RWPE2 (cell line): ENCODE measurements at places on chromosomes 12 and 14.

- DNase-seq = no peak
Observed at GRCh38 chr12:41917938-41918341, 226.7 kb downstream of the GXYLT1 start.

DNA sequence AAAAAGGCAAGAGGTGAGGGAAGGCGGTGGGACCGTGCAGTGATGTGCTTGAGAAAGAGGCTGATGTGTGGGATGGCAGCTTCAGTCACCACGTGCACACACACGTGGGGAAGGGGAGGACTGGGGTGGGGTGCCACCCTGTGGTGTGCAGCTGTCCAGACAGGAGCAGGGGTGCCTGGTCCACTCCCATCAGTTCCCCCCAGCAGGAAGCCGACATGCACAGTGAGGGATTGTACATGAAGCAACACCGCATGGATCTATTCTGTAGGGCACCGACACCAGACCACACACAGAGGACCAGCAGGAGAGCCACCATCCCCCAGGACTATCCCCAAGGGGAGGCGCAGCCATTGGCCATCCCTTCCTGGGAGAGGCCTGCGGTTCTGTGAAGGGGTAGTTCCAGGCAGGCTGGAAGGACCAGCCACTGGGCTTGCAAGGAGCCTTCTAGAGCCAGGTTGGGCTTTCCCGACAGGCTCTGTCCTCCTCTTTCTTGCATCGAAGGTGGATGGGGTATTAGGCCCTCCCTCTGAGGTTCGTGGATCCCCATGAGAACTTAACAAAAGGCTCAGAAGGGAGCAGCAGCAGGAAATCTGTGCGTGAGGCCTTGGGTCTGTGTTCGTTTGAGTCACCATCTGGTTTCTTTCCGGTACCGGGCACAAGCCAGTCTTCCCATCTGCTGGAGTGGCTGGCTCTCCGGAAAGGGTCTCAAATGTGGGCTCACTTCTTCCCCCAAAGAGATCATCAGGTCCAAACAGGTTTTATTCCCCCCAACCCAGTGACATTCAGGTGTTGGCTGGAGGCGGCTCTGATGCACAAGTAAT lies 59.8 kb downstream of the PLEKHG3 start:
- peak; percentile 55 for DNase-seq

DNA sequence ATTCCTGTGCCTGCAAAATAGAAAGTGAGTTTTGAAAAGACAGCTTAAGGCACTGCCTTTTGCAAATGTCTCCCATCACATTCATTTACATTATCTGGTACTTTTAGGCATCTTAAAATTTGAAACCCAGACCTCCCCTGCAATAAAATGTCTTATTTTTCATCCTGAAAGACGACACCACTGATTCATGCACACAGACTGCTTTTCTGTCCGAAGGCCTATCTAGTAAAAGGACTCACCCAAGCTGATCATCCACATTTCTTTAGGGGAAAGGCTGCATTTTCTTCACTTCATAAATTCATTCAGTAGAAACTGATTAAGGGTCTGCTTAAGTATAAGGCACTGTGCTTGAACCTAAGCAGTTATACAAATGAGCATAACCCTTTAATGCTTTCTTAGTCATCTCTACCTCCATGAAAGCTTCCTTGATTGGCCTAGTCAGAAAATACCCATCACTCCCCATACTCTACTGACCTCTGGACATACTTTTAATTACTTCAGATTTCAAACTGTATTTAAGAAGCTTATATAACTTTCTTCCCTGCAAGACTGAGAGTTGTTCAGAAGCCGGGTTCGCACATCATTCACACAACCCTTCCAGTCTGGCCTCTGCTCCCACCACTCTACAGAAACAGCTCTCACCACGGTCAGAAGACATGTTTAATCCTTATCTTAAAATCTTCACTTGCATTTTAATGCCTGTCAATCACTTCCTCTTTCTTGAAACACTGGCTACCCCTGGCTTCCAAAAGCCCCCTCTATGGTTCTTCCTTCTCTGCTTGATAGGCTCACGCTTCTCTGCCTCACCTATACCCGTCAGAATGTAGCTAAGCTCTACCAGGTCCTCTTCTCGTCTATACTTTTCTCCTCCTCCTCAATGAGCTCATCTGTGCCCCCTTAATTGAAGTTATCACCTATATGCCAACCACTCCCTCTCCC lies 288.6 kb downstream of the MED13L start:
- no peak for DNase-seq

DNA sequence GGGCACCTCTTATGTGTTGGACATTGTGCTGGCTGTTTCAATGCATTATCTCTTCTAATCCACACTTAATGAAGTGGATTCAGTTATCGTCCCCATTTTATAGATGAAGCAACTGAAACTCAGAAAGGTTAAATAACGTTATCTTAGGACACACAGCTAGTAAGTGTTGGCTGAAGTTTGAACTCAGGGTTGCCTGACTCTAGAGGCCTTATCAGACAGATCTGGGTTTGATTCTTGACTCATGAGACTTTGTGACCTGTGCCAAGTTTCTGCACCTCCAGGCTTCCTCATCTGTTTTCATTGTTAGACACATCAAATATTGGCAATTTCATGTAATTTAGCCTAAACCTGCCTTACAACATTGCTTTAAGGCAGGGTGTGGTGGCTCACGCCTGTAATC lies 18.2 kb upstream of the IRF2BPL start:
- no peak for DNase-seq

GRCh38 chr14:44778604-44779003 lies 183.1 kb downstream of the KLHL28 start:
- no peak for DNase-seq

- DNase-seq = peak; percentile 60
Observed at GRCh38 chr14:104252256-104253215, 114.1 kb downstream of the KIF26A start.

GRCh38 chr12:126648074-126648473 lies 1582.8 kb downstream of the AACS start:
- DNase-seq = no peak

- no peak for DNase-seq
Observed at GRCh38 chr12:39300799-39301198, 142.1 kb downstream of the KIF21A start.

GRCh38 chr12:58364389-58365086 lies 423.2 kb downstream of the ATP23 start:
- DNase-seq = no peak

DNA sequence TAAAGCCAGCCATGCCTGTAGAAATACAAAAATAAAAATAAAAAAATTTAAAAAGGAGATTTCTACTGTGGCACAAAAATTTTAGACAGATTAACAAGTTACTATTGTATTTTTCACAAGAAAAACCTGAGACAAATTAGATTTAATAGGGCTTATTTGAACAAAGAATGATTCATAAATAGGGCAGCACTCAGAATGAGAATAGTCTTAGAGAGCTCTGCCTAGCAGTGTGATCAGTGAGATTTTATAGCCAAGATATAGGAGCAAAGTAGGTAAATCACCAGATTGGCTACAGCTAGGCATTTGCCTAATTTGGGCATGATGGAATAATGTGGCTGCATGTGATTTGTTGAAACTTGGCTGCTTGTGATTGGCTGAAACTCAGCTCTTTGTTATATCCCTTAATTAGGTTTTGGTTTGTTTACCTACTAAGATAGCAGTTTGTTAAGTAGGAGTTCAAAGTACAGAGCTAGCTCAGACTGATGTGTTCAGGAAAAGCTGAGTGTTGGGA lies 279.7 kb upstream of the TMTC1 start:
- no peak for DNase-seq

DNA sequence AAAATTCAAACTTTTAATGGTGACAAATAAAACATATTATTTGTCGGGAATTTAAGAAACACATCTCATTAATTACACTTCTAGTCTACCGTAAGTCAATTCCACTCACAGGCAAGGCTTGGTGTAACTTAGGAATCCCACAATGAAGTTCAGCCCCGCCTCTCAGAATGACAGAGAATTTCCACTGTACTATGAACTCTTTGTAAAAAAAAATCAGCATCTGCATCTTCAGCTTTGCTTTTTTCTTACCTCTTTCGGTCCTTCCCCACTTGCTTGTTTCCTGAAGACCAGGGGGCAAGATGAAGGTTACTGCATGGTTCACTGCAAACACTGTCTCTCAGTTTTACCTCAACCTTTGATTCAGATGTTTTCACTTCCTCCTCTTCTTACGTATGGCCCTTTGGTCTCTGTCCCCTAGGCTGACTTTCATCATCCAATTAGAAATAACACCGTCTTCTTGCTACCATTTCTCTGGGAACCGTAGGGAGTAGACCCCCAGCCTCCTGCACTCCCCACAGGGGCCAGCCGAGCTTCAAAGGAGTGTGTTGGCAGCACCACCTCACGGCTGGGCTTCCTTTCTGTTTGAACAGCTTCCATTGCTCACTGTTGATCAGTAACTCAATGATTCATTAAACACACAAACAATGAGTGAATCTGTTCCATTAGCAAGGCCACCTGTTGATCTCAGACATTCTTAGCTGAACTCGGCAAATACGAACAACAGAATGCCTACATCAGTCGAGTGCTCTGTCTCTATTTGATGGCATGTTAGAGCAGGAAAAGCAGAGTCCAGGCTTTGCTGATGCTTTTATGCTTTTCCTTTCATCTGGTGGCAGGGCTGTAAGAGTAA lies 343.0 kb downstream of the BMP4 start:
- peak; percentile 70 for DNase-seq

- DNase-seq = no peak
Observed at GRCh38 chr12:87603727-87604126, 425.5 kb downstream of the C12orf50 start.

DNA sequence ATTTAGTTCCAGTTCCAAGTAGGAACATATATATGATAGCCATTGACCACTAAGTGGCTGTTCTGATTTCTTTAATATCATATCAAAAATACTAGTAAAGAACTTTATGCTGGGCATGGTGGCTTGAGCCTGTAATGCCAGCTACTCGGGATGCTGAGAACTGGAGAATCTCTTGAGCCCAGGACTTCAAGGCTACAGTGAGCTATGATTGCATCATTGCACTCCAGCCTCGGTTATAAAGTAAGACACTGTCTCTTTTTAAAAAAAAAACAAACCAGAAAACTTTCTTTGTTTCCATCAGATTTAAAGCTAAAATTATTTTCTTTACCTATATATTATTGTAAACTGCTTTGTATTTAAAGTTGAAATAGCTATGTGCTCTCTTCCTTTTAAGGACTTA lies 127.0 kb downstream of the SCAF11 start:
- DNase-seq = no peak

- no peak for DNase-seq
Observed at GRCh38 chr14:81219759-81220579, 790 bp downstream of the GTF2A1 start.

GRCh38 chr14:93702946-93703345 lies 85.3 kb downstream of the PRIMA1 start:
- DNase-seq = no peak

DNA sequence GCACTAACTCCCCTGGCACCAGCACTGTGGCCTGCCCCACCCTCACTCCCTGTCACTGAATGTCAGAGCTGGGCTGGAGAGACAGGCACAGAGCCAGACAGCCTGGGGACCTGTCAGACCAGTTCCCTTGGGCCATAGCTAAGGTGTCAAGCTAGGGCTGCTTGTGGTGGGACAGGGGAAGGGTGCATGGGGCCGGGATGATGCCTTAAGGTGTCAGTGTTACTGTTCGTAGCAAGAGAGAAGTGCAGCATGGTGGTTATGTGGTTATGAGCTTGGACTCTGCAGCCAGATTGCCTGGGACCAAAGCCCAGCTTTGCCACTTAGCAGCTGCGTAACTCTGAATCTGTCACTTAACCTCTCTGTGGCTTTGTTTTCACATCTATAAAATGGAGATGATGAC lies 3.8 kb downstream of the RAPGEF3 start:
- no peak for DNase-seq

- DNase-seq = no peak
Observed at GRCh38 chr14:104517426-104517825, 62.1 kb upstream of the C14orf180 start.

DNA sequence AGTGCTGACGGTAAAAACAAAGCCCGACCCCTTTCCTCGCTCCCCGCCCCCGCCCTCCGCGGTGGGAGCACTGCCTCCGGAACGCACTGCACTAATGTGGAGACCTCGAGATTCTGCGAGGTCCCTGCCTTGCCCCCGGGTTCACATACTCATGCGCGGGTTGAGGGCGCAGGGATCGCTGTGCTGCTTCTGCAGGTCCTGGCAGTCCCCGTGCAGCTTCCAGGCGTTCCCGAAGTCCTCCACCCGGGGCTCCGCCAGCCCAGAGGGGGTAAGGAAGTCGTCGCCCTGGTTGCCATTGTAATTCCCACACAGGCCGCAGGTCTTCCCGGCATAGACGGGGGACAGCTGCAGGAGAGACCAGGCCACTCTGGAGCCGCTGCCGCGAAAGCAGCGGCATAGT lies 66.8 kb downstream of the VWF start:
- DNase-seq = no peak

- no peak for DNase-seq
Observed at GRCh38 chr14:81927070-81927469, 393.4 kb upstream of the SEL1L start.

DNA sequence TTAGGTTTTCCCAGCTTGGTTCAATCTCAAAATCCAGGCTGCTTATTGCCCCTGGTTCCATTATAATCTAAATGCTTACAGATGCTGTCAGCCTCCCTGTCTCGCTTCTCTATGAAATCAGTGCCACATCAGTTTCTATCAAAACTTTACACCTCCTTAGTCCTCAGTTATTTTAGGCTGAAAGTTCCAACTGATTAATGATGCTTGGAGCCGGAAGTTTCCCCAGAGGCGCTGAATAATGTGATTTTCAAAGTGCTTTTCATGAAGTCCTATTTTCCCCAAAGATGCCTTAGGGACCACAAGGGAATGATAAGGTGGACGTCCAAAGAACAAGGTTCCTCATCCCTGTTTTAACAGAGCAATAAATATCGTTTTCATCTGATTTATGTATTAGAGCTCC lies 262.4 kb upstream of the RMST start:
- DNase-seq = no peak

DNA sequence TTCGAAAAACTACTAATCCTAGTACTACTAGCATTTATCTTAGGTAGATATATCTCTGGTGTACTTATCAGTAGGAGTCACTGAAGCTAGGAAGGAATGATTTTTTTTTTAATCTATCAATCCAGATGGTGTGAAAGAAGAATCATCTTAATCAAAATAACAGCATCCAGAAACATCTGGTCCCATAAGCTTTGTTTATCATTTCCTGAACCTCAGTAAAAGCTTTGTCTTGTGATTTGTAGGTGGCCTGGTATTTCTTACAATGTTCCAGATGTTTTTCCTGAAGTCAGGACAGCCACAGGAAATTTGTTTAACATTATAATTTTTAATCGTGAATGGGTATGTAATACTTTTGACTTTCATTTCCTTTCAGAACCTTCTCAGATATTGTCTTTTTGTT lies 28.0 kb upstream of the LUM start:
- DNase-seq = no peak

- no peak for DNase-seq
Observed at GRCh38 chr12:93573552-93574223, 1.2 kb downstream of the SOCS2 start.

DNA sequence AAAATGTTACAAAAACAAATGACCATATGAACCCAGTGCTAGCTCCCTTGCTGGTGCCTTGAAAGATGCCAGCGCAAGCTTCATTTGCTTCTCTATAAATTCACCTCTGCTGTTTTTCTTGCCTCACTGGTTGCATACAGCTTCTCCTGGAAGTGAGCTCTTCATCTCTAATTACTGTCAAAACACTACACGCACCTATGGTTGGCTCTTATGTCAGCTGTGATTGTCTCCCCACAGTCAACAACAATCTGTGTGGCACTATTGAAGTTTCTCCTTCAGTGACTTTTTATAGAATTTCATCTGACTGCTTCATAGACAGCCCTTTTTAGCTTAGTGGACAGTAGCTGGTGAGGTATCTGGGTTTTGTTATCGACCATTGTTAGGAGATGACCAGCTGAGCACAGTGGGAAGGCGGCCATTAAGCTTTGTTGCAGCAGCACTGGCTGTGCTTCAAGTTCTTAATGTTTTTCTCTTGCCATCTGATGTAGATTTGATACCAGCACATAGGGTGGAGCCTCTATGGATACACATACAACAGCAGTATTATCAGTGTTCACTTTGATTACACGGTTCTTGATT lies 131.8 kb downstream of the KITLG start:
- no peak for DNase-seq
